HT1080 (cell line): ENCODE measurements at places on chromosomes 3 and 15.
A peak's percentile ranks its signal among the peaks of the same experiment; 100 is the strongest.

DNA sequence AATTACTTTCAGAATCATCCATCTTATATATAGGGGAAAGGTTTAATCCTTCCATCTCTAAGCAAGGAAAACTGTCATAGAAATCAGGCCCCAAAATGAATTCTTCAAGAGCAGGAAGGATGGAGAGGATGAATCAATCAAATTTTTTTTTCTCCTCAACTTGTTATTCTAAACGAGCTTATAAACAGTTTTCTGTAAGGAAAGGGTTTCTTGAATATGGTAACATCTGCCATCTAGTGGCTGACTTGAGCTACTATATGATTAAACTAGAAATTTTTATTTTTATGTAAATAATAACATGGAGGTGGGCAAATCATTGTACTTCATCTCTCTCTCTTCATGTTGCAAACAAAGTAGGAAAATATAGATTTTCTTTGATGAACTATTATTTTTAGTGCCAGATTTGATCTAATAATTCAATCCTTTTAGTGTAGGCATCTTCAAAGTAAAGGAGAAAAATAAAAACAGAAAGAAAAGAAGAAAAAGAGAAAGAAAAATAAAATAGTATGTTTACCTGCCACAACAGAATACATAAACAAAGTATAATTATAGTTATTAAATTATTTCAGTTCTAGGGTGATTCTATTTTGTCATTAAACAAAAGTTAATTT is 146.6 kb downstream of the SERPINI1 start:
- peak; percentile 66 for DNase-seq

DNA sequence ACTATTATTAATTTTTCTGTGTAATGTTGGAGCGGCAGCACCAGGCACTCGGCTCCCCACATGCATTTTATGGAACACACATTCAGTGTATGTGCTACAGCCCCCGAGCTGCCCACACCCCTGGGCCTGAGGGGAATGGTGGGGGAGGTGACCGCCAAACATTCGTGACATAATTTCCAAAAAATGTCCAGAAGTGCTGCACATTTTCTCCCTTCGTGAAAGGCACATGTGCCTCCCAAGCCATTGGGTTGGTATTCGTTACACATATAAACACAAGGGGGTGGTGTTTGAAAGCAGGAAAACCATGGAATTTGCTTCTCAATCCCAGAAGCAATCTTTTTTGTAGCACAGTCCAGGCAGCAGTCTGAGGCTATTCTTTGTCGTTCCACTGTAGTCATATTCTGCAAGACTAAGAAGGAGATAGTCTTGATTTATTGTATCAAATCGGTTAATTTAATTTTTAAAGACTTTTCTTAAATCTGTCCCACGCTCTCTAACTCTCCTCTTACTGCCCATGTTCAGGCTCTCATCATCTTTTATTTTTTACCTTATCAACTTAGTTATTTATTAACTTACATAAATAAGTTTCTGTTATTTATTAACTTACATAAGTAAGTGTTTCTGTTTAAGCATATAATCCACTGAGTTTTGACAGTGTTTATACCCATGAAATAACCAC is 39.2 kb upstream of the POLR2M start:
- peak; percentile 73 for DNase-seq

- DNase-seq = no peak
Measured at GRCh38 chr15:81000144-81000623, 539 bp upstream of the TLNRD1 start.

DNA sequence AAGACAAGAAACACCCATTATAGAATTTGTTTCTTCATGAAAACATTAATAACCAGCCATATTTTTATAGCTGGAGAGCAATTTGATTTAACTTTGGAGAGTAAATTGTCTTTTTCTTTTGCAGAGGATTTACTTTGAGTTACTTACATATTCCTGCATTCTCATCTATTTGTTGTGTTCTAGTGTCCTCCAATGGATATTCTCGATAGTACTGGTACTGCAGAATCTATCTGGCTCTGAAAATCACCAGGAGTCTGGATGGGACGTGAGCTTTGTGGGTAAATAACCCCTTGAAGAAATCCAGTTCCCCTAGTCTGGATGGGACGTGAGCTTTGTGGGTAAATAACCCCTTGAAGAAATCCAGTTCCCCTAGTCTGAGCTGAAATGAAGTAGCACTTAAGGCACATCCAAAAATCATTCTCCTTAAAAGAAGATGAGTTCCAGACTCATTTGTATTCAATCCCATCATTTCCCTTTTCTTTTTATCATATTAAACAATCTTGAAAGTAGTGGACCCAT is 294.1 kb upstream of the UBE2E2 start:
- DNase-seq = no peak

DNA sequence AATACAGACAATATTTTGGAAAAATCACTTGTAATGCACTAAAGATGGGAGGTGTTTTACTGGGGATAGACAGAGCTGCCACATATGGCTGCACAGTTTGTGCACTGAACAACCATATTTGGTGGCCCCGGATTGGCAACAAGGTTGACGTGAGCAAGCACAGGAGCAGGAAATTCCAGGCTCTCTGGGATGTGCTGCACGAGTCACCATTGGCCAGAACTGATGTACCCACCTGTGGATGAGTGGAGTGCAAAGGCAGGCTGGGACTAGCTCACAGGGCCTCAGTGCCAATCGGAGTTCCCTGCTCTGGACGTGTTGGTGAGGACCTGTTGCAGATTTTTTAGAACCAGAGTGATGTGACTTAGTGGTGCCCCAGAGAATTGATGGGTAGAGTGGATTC is 42.0 kb upstream of the SCAANT1 start:
- no peak for DNase-seq

DNA sequence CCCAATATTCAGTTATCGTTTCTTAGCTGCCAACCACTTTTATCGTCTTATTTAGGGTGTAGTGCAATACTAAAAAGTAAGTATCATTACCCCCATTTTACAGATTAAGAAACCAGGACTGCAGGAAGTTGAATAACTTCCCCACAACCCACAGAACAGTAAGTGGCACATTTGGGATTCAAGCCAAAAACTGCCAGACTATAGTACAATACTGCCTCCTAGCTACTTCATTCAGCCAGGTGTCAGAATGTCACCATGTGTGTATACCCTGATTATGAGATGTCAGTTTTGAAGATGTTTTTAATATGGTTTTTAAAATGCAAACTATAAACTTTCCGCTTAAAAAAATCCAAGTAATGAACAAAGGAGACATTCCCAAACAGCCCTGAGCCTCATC is 74.2 kb upstream of the PROK2 start:
- peak; percentile 54 for DNase-seq

DNA sequence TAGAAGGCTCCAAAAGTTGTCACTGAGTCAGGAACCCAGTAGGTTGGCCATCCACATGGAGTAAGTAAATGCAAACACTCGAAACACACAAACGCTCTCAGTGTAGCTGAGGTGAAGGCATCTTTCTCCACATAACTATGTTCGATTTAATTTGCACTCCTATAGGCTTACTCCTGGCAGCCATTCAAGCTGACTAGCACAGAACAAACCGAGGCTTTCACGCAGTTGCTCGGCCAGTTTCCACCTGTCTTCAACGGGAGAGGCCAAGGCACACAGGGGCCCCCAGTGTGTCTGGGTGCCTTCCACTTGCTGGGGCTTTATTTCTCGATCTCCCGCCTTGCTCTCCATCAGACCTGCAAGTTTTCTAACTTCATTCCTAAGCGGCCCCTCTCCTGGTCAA is 18.9 kb downstream of the RGMA start:
- no peak for DNase-seq

DNA sequence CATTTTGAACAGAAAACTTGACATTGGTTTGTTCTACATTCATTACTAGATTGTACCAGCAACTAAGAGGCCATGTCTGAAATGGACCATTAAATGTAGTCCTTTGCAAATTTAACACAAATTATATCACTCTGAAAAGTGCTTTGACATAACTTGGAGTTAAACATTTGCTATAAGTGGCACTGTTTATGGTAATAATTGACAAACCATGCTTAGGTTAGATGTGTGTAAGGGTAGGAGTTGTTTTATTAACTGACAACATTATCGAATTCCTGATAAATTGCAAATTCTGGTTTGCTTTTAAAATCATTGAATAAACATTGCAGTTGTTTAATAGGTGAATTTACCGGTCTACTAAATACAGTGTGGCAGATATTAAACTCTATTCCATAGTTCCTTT is 6.1 kb upstream of the TMEM207 start:
- DNase-seq = no peak

DNA sequence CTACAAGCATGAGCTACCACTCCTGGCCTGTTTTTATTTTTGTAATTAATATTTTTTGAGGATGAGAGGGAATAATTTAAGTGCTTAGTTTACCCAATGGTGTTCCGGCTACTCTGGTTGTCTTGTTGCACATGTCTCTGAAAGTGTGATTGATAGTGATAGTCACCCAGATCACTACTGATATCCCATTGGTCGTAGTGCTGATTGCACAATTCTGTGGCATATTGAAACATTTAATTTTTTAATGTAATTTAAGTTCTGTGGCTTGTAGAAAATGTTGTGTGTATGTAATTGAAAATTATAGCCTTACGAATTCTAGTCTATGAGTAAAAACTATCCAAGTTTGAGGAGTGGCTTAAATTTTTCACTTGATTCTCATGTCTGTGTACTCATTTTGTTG is 11.9 kb downstream of the ARIH2 start:
- DNase-seq = no peak

DNA sequence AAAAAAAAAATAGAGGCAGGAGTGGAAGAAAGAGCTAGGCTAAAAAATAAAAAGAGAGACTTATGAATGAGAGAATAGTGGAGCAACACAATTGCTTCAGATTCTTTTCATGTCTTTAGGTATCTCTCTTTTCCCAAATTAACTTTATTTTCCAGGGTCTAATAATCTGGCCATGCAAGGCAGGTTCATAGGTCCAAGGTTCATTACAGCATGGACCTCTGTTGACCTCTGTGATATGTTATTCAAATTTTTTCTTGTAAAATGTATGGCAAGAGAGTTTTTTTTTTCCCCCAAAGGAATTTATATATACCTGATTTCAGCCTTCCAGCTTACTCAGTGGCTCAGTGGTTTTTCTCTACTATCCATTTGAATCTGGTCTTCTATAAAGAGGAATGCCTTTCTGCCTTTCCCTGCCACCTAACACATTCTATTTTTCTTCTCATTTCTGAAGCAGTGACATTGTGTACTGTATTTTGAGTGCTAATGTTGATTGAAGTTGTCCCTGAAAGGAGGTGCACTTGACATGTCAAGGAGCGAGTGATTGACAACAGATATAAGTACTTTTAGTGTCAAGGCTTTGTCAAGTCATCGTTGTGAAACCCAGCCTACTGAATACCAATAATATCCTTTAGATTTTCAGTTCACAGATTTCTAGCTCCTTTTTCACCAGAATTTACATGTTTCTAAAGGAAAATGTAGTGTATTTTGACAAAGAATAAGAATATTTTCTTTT is 118.5 kb downstream of the MAP2K5 start:
- DNase-seq = no peak

DNA sequence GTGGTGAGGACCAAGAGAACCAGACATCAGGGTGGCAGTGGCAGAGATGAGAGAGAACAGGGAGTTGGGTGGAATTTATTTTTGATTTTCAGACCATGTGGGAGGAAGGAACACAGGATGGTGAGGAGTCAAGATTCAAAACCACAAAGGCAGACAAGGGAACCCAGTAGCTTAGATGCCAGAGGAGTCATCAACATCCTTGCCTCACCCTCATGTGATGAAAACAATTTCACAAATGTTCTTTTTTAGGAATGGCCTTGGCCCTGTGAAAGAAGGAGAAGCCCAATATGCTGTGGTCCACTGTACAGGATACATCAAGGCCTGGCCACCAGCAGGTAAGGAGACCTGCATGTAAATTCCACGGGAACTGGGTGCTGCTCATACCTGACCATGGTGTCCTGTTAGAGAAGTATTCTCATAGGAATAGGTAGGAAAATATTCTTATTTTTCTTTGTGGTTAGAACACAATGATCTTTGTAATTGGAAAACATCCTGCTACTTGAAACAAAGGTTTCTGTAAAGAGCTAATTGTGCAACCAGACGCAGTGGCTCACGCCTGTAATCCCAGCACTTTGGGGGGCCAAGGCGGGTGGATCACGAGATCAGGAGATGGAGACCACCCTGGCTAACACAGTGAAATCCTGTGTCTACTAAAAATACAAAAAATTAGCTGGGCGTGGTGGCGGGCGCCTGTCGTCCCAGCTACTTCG is 110.0 kb downstream of the ARNT2 start:
- peak; percentile 54 for DNase-seq

- no peak for DNase-seq
Measured at GRCh38 chr3:153029350-153029749, 132.7 kb upstream of the RAP2B start.

DNA sequence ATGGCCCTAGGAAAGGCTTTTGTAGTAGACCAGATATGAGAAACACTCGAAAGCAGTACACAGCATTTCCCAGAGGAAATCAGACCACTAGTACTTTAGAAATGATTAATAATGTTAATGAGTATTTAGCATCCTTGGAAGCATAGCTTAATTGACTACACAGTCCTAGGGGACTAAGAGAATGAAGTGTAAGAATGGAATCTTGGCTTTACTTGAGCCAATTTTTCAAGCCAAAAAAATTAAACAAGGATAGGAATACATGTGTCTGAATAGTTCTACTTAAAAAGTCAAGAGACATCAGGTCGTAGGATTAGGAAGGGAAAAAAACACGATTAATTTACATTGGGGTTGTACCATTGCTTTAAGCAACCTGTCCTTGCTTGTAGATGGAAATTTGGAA is 38.2 kb downstream of the DPPA2 start:
- no peak for DNase-seq

GRCh38 chr15:96331144-96331944 is 844 bp downstream of the NR2F2 start:
- peak; percentile 68 for DNase-seq

GRCh38 chr15:76108021-76108723 is 48.4 kb downstream of the TMEM266 start:
- no peak for DNase-seq

DNA sequence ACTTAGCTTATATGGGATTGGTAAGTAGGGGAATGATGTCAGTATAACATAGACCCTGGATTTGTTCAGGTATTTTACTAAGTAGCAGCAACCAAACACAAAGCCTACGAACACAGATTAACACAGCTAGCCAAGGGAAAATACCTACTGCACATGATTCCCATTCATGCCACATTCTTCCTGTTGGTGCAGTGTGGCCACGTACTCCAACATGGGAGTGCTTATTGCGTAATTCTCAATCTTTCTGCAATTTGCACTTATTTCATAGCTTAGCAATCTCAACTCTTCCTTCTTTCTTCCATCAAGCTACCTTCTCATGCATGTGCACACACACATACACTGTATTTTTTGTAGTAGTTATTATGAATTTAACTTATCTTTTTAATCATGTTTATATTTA is 186.8 kb downstream of the IL5RA start:
- DNase-seq = peak; percentile 2

- peak; percentile 91 for DNase-seq
Measured at GRCh38 chr3:48898383-48899234, at the start of gene SLC25A20. TSS of gene SLC25A20 (minus strand) at chr3:48898882. CDS start at chr3:48898794, 88 bp downstream.
